Lower leg skin (tissue), 4 donors: ENCODE measurements at places on chromosomes 13 and 19. TPM values are rescaled to one million over a fixed set of nuclear protein-coding genes. Genes with fewer than 3 reads are reported as not detected.

GRCh38 chr19:39316627-39317321, 3.9 kb downstream of the LRFN1 start:
- no peak for DNase-seq

GRCh38 chr13:57857945-57858344, 226.4 kb downstream of the PCDH17 start:
- no peak for DNase-seq

The CCDC8 gene
- total RNA-seq: 5.3 TPM

- no peak for DNase-seq
These were observed 86.9 kb upstream of the GPR183 start for GRCh38 chr13:99393791-99394735.

The PGLYRP1 gene
- not detected for total RNA-seq

The SMIM44 gene
- not detected for total RNA-seq

DNA sequence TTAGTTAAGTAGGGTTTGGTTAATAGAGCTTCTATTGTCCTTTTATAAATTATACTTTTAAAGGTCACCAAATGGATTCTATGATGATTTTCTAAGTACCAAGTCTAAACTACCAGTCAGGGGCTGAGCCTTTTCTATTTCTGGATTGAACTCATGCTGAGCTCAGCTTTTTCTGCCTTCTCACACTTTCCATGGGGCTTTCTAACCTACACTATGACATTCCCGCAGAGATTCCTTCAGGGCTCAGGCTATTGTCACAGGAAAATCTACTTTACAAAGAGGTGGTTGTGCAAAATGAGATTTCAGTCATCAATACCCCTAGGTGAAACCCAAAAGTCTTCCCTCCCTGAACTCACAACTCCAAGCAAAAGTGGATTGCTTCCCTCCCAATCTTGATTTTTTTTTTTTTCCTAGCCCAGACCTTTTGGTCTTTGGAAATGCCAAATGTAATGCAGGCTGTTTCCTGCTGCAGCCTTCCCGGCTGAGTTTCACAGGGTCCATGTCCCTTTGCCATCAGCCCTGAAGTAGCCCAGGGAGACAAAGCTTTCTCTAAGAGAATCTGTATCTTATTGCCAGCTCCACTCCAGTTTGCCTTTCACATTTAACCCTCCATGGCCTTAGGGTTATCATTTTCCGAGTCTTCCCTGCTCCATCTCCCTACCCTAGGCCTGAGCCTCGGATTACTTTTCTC, 13.6 kb downstream of the C13orf42 start:
- DNase-seq: no peak

The RGCC gene
- 148 TPM for total RNA-seq

DNA sequence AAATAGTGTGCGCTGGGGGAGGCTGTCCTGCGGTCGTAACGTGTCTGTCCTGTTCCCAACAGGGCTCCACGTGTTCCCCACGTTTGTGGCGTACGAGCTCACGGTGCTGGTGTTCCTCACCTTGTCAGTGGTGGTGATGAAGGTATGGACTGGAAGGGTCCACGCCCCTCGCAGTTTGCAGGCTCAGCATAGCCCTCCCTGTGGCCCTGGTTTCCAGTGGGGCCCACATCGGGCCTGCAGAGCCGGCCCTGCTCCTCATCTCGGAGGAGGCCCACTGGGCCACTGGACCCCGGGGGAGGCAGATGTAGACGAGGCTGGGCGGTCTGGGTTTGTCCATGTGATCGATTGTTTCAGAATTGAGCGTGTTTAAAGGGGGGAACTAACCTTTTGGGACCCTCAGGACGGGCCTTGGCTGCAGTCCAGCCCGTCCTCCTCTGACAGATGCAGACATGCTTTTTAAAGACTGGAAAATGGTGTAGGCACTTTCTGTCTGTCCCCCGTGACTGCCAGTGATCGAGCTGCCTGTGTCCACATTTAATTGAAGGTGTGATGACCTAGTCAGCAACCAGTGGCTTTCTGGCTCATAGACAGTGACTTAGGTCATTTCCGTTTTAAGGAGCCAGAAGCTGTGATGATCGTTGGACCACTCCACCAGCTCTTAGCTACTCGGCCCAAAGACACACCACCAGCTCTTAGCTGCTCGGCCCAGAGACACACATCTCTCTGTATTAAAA, 37.1 kb upstream of the TFDP1 start:
- DNase-seq: peak; percentile 78

GRCh38 chr19:55066107-55066709, 3.3 kb upstream of the RDH13 start:
- no peak for DNase-seq

The CRLF1 gene
- total RNA-seq: 27.7 TPM

The UBE2L5 gene
- not detected for total RNA-seq

GRCh38 chr13:50323440-50324065, 308.3 kb downstream of the KCNRG start:
- DNase-seq: no peak

GRCh38 chr19:42370626-42371175, 19.4 kb downstream of the CNFN start:
- DNase-seq: no peak

DNA sequence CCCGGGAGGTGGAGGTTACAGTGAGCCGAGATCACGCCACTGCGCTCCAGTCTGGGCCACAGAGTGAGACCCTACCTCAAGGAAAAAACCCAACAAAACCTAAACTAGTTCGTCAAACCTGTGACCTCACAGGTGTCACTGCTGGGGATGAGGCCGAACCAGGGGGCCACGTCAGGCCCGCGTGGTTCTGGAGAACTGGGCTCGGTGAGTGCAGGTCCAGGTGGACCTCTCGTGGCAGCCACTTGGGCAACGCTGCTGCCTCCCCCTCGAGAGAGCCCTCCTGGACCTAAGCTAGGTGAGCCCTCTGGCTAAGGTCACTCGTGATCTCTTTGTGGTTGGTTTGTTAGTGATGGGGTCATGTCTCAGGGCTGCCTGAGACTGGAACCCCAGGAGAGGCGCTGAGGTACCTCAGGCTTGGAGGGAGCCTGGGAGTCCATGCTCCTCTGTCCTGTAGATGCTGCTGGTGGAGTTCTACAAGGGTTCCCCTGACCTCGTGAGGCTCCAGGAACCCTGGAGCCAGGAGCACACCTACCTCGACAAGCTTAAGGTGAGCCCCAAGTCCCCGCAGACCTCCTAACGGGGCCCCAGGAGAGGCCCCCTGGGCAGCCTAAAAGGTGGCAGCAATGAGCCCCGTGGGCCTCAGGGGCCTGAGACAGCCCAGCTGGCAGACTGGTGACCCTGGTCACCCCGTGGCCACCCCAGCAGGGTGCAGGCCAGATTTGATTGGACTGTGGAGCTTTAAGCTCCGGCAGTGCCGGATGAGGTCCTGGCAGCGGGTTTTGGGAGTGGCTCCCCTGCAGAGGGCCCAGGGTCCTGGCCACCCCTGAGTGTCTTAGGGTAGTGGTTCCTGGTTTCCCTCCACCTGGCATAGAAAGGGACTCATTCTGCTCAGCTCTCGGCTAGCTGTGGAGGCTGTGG, 15.6 kb downstream of the MPND start:
- DNase-seq: no peak

- DNase-seq: no peak
These were observed at the start of gene GRIN2D for GRCh38 chr19:48393559-48394330. Gene GRIN2D, plus strand, starts transcription at chr19:48393668. Its CDS starts 4,725 bp downstream, at chr19:48398393.

The ZNF625 gene
- total RNA-seq: 3.5 TPM

The CYP4F8 gene
- 10.3 TPM for total RNA-seq

The STOML3 gene
- total RNA-seq: not detected

GRCh38 chr13:51843529-51843928, 1.4 kb downstream of the TMEM272 start:
- DNase-seq: no peak

- peak; percentile 47 for DNase-seq
These were observed 22.8 kb upstream of the NDUFS7 start for GRCh38 chr19:1360818-1361461.

The GNG7 gene
- total RNA-seq: 3.4 TPM

GRCh38 chr19:41233748-41234240, 14.8 kb downstream of the AXL start:
- DNase-seq: no peak

DNA sequence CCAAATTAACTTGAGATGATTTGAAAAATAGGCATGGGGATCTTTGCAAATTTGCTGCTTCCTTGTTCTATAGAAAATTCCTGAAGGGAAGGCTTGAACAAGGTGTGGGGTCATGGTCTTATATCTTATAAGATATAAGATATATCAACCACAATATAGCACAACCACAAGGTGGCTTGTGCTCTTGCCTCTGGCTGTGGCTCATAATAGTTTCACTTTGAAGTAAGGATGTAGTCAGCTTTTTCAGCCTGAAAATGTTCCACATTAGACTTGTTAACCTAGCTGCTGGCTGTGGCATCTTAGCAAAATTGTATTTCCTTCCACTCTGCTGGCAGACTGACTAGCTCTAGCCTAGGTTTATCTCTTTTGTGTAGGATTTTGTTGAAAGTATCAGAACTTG, 169.7 kb downstream of the KLF5 start:
- DNase-seq: no peak

The BCKDHA gene
- 64.3 TPM for total RNA-seq

The ZNF701 gene
- 12.6 TPM for total RNA-seq

The ING1 gene
- total RNA-seq: 14.1 TPM

DNA sequence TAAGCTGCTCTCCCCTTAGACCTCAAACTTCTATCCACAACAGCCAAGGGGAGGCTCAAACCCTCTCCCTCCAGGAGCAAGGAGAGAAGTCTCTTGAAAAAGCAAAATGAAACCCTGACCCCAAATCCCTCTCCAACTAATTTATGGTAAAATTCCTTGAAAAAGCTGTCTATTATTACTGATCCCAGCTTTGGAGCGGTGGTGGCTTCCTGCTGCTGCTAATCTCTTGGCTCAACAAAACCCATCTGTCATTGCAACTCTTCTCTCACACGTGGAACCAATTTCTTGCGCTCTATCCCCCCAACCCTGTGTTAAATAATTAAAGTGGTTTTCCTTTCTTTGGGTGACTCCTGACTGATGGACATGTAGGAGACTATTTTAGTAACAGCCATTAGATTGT, 64.1 kb upstream of the OXGR1 start:
- DNase-seq: no peak

The ZNF208 gene
- 2.0 TPM for total RNA-seq

The DZIP1 gene
- 2.7 TPM for total RNA-seq

DNA sequence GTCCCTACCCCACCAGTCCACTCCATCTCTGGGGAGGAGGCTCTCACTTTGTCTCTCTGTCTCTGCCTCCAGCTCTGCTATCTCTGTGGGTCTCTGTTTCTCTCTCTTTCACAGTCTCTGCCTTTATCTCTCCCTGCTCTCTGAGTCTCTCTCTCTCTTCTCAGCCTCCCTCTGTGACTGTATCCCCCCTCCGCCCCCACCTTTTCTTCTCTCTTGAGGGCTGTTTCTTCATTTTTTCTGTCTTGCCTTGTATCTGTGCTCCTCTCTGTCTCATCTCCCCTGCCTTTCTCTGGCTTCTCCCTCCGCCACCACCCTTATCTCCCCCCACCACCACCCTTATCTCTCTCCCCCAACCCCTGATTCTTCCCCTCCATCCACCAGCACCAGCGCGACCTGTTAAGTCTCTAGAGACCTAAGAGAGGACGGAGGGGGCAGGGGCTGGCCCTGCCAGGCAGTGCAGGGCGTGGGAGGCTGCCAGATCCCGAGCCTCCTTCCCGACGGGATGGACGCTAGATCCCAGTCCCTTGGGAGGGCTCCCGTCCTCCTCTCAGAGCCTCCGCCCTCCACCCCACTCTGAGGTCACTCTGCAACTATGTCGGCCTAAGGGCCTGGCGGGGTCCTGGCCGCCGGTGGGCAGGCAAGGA, 1.0 kb downstream of the AXL start:
- DNase-seq: no peak

DNA sequence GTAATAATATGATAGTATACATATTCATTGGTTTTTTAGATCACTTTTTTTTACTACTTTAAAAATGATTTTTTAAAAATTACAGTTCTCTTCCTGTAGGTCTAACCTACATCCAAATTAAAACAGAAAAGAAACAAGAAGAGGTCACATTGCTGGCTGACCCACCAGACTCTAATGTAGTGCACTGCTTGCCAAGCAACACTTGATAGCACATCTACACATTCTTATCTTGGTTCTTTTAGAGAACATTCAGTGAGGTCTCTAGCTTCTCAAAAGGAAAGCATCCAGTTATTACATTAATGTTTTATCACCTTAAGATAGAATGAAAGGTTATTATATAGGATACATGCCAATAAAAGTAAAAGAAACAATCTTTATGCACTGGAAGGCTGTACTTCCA, 35.6 kb downstream of the NDFIP2 start:
- no peak for DNase-seq

DNA sequence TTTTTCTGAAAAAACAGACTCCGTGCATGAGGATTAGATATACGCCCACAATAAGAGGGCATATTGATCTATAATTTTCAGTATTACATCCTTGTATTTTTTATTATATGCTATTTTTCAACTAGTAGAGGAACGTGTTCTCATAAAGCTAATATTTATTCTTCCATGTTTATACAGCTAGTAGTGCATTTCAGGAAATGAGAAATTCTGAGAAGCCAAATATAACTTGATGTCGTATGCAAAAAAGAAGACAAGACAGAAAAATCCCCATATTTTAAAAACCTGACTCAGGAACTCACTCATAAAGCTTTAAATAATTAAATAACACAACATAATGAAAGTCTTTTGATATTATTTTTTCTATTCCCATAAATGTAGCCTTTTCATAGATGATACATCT, 308.6 kb downstream of the ENOX1 start:
- DNase-seq: no peak

DNA sequence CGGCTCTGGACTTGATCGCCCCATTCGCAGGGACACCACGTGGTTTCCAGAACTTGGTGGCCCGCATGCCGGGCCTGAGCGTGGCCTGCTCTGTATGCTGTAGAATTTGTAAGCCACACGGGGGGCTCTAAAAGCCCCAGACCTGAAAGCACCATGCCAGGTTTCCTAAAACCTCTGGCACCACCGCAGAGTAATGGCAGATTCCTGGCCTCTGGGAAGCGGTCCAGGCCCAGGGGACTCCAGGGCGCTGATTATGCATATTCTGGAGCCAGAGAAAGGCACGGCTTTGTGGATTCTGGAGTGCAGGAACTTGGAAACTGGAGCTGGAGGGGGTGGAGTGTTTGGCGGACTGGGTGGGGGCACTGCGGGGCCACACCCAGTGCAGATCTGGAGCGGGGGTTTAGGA, 3.7 kb downstream of the FTL start:
- DNase-seq: no peak

DNA sequence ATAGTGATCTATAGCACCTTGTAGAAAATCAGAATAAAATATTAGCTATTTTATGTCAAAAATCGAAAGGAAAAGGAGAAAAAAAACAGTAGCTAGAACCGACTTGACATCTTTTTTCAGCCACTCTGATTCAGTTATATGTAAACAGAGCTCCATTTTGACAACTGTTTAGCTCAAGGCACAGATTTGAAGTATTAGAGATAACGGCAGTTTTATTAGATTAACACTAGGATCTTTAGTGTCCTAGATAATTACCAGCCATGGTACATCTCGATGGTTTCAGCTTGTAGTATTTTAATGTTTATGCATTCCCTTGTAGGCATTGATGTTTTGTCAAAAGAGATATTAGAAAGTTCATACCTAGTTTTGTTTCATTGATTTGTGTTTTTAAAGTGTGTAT, 67.3 kb downstream of the PCDH17 start:
- DNase-seq: no peak

The ZNF71 gene
- 7.7 TPM for total RNA-seq

- DNase-seq: no peak
These were observed 772 bp downstream of the PARP4 start for GRCh38 chr13:24511816-24512196.

GRCh38 chr13:47904241-47904640, 96.8 kb downstream of the SUCLA2 start:
- no peak for DNase-seq

The NCAN gene
- not detected for total RNA-seq
